Left colon (tissue), 2 donors: ENCODE measurements at places on chromosomes 7 and 10.

DNA sequence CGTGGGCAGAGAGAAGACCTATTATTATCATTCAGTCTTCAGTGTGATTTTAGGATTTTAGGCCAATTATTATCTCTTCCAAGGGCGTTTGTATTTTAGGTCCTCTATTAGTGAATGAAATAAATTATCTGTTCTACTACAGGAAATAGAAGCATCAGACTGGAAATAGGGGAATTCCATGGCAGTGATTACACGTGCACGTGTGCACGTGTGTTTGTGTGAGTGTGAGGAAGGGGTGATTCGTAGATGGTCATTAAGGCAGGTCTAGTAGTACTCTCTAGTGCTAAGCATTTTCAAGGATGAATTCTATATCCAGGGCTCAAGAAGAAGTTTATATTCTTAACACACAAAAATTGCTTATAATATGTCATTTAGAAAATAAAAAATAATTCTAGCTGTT, 623.2 kb downstream of the GATA3 start:
- no peak for DNase-seq

DNA sequence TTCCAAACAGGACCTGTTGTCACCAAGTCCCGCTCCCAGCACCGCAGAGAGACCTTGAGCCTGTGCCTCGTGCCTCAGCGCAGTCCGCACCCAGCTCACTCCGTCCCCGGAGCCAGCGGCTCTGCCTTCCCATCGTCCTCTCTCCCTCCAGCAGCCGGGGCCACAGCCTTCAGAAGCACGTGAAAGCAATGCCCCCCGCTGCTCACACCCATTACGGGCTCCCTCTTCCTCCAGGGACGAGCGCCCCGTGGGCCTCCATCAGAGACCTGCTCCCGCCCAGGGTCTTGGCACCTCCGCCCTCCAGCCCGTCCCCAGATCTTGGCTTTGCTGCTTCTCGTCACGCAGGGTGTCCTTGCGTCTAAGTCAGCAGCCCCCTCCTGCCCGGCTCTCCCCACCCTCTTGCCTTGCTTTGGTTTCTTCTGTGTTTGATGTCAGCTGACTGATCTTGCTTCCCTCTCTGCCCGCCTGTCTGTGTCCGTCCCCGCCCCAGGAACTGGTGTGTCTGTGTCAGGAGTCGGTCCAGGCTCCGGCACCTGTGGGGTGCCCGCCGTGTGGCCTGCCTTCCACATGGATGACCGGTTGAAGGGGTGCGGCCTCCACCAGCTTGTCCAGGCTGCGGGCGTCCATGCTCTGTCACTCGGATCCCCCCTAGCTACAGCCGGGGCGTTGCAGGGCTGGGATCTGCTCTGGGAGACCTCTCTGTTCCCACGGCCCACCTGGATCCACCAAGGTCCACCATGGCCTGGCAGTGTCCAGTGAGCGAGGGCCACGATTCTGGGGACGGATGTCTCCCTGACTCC, 61.9 kb downstream of the FOXL3 start:
- DNase-seq, result no peak

DNA sequence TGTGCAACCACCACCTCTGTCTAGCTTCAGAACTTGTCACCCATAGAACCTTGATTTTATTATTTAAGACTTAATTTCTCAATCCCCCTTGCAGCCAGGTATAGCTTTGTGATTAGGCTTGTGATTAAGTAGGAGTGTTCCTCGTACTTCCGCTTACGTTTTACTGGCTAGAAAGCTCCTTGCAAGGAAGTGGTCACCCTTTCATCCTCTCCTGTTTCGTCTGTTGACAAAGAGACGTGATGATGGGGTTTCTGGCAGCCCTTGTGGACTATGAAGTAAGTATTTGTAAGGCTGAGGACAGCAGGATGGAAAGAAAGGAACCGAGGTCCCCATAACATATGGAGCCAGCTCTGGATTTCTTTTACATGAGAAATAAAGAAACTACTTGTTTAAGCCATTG, 86.5 kb upstream of the KDM7A start:
- DNase-seq, result no peak

GRCh38 chr10:112614586-112614985, 167.6 kb downstream of the VTI1A start:
- DNase-seq, result no peak

GRCh38 chr10:96857301-96858012, 25.4 kb downstream of the LCOR start:
- no peak for DNase-seq
